GOT3 (cell line): ENCODE measurements at places on chromosomes 6 and 20.

DNA sequence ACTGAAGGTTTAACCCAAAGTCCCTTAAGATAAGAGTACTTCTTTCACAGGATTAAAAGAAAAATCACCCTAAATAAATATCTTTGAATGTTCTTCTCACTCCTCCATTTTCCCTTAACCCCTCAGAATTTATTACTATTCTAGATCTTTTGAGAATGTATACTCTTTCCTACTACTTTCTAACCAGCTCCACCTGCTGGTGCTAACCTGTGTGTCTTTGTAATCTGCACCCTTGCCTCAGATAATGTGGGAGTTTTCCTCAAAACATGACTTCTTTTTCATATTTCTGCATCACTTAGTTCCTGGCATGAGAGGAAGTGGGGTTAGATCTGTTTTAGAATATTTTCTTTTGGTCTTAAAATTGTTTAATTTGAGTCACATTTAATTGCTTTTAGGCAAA, 394.2 kb downstream of the BMP2 start:
- no peak for DNase-seq

GRCh38 chr6:124722141-124722878, 239.9 kb upstream of the RNF217 start:
- DNase-seq = no peak

DNA sequence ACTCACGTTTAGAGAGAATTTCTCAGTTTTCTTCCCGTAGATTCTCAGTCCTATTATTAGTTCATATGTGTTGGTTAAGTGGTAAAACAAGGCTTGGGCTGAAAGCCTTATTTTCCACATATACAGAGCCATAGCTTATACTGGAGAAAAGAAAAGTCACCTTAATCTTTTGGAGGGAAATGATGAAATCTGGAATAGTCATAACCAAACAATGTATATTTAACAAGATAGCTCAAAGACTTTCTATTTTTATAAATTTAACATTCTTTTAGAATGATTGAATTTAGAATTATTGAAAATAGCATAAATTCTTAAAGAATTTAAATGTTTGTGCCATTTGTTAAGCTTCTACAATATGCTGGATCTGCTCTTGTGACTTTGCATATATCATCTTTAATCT, 85.8 kb downstream of the CDKAL1 start:
- DNase-seq = no peak

DNA sequence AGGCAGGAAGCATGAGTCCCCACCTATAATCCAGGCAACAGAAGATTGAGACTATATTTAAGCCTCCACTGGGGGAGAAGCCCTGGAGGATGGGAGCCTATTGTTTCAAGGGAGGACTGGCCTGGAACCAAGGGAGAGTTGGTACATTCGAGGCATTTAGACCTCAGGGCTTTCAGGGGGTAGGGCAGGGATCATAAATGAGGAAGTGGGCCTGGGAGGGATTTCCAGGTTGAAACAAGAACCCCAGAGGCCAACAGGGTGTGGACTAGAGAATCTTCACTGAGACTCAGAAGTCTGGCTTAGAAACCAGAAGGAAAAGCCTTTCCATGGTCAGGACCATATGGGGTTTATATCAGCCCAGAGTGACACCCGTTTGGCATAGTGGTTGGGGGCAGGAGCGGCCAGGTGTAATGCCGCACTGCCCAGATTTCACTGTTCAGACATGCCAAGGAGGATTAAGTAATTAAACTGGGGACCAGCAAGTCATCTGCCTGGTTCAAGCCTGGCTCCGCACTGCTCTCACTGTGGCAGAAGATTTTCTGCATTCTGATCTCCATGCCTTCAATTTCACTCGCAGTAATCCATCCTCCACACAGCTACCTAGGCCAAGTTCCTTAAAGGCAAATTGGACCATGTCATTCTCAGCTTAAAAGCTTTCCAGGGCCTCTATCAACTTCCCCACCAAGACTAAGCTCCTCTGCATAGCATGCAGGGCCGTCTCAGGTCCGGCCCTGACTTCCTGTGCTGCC, 17.8 kb downstream of the LRFN2 start:
- no peak for DNase-seq

- no peak for DNase-seq
Measured at GRCh38 chr20:45017857-45018256, 51.5 kb downstream of the STK4 start.

- no peak for DNase-seq
Measured at GRCh38 chr6:89237158-89237557, 20.0 kb upstream of the GABRR1 start.

DNA sequence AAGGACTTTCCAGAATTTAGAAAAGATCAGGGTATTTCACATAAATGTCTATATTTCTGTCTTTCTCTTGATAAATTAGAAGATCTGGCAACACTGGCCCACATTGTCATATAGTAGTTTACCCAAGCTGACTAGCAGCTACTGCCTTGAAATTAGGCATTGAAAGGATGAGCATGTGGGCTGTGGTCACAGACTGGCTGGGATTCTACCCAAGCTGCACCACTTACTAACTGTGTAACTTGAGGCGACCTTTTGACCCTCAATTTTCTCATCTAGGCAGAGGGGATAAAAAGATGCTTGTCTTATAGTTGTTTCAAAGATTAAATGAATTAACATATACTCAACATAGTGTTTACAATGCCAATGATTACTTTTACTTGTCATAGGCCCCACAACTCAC, 152.7 kb upstream of the BMP2 start:
- no peak for DNase-seq

- no peak for DNase-seq
Measured at GRCh38 chr20:4131911-4132310, 116.6 kb upstream of the RNF24 start.

DNA sequence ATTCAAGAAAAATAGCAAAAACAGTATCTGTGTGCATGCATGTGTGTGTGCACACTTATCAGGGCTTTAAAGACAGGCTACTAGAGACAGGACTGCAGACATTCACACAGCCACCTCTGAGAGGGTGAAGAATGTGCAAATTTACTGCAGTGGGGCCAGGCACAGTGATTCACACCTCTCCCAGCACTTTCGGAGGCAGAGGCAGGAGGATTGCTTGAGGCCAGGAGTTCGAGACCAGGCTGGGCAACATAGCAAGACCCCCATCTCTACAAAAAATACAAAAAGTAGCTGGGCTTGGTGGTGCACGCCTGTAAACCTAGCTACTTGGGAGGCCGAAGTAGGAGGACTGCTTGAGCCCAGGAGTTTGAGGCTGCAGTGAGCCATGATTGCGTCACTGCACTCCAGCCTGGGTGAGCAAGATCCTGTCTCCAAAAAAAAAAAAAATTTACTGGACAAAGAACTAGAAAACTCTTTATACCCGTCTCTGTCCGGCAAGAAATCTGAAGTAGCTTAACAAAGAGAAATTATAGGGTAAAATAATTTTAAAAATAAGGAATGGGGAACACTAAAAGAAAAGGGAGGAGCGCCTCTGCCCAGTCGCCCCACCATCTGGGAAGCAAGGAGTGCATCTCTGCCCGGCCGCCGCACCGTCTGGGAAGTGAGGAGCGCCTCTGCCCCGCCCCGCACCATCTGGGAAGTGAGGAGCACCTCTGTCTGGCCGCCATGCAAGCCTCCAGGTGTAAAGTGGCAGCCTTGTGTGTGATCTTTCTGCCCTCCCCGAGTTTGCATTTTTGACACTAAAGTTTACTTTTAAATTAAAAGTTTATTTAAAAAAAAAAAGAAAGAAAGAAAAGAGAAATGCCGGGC, 105.1 kb downstream of the ZMYND8 start:
- DNase-seq = no peak

DNA sequence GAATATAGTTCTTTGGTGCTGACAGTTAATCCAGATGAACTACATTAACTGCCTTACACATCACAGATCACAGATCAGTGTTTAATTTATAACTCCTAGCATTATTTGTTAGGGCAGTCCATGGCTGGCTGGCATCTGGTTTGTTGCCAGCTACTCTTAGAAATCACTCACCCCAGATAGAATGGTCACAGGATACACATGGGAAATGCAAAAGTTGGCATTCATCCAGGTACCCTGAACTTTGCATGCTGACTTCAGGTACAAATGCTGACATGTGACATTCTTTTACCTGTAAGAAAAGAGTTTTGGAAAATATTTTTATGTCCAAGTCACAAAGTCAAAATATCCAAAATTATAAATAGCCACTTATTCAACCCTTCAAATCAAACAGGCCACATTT, 20.2 kb downstream of the FBXL4 start:
- DNase-seq = no peak

DNA sequence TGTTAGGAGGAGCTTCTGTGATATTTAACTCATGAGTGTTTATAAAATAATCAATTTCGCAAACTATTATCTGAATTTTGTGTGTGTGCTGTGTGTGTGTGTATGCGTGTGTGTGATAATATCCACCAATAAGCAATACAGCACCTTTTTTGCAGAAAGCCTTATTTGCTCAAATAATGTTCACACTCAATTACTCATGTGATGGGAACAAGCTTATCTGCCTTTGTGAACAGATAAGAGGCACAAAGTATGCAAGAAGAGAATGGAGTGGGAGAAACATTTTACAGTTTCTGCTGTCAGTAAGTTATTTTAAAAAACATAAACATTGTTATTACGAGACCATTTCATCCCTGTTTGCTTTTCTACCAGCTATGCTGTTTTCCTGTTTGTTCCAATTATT, 36.7 kb upstream of the PTPRK start:
- no peak for DNase-seq

DNA sequence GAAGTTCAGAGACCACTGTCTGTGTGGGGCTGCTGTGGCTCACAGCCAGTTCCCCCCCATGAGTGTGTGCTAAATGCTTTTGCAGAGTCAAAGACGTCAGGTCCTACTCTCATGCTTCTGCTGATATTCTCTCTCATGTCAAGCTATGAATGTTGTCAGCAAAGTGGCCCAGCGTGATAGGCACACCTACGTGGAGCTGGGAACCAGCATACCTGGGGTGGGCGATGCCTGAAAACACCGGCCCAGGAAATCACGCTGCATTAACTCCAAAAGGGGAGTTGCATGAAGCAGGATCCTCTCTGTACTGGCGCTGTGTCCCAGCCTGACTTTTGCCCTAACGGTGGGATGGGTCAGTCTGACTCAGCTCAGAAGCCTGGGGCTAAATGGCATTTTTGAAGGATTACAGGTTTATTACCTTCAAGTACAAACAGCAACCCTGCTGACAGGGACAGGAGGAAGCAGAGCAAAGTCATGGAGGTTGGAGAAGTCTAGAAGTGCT, 9.0 kb upstream of the MRPS10 start:
- DNase-seq = no peak

DNA sequence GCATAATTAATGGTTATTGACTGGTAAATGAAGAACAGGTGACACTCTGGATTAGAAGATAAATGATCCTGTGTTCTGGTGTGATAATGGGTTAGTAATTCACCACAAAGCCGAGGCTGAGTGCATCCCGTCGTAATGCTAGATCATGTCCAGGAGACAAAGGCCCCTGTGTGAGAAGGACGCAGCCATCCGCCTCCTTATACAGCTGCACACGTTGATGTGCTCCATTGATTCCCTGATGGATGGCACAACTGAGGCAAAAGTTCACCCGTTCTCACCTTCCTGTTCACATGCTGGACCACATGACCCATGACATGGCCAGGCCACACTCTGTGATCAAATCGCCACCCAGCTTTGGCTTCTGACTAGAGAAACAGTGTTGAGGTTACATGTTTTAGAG, 136.1 kb downstream of the FOXC1 start:
- no peak for DNase-seq

DNA sequence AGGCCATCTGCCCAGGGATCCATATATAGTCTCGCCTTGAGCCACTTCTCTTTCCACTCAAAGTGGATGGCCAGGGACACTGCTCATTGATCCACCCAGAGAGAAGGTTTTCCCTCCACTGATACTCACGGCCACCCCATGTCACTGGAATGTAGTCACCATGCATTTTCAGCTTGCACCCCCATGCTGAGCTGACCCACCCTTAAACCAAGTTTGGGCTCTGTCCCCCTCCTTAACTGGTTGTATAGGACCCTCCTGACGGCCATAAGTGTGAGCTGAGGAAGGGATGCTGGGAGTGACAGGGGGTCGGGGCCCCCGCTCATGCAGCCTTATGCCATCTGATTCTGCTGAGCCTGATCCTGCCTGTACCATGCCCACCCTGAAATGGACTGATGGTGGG, 25.7 kb downstream of the SUMO4 start:
- DNase-seq = no peak

- DNase-seq = peak; percentile 28
Measured at GRCh38 chr6:139597771-139598755, 223.6 kb upstream of the CITED2 start.

DNA sequence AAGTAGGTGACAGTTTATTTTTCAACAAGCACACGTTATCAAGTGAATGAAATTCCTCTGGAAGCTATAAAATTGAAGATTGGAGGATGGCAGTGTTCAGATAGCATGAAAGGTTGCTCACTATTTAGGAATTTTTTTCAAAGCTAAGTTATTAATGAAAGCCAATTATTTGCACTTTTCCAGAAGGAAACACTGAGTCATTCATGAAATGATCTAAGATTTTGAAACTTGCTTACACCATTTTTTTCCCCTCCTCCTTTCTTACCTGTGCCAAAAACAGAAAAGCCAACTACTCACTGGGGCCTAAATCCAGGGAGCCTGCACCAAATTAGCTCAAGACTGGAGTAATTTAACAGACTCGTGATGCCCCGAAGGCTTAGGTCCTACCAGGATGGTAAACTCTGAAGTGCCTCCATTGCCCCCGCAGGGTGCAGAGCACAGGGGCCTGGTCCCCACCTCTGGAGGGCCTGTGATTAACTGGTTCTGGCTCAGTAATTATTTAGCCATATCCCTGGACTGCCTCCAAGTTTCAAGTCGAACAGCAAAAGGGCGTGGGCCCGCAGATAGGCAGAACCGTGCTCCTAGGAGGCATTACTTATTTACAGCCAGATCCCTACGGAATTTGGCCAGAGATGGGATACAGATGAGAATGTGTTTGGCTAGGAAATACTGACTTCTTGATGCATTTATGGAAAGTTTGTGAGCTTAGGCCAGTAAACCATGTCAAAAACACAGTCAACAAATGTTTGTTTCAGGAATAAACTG, 28.0 kb upstream of the ZNF217 start:
- no peak for DNase-seq

GRCh38 chr20:23084282-23084844, 1.8 kb downstream of the CD93 start:
- DNase-seq = no peak

DNA sequence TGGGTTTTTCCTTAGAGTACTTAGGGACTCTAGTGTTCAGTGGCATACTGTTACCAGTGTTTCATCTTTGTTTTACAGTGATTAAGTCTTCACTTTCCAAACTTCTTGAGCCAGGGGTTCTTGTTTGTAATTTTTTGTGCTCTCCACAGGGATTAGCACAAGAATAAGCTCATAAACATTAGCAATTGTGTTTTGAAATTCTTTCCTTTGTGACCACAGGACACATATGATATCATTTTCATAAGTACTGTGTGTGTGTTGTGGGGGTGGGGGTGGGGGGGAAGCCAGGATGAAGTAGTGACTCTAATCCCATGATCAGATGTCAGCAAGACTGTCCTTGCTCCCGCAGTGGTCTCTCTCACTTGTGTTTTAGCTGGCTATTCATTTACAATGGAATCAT, 101.5 kb upstream of the SCP2D1 start:
- no peak for DNase-seq

- no peak for DNase-seq
Measured at GRCh38 chr6:112827793-112828192, 480.7 kb downstream of the RFPL4B start.
